NCI-H1048 (cell line): ENCODE measurements at places on chromosomes 4 and X.

DNA sequence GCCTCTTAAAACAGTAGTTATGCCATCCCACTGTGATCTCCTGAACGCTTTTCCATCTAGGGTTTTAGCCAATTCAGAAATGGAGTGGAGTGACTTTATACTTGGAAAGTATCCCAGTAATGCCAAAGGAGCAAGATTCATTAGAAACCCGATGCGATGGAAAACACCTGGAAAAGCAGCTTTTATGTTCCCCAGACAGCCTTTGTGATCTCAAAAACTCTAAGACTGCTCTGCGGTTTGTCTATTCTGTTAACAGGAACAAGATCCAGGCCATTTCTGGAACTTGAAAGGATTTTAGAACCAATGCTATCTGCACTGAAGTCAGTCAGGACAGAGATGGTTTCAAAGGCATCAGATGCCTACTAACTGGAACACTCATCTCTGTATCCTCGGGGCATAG lies 145.1 kb downstream of the APBB2 start:
- DNase-seq: no peak

GRCh38 chr4:133474501-133474900 lies 325.4 kb downstream of the PCDH10 start:
- no peak for DNase-seq

DNA sequence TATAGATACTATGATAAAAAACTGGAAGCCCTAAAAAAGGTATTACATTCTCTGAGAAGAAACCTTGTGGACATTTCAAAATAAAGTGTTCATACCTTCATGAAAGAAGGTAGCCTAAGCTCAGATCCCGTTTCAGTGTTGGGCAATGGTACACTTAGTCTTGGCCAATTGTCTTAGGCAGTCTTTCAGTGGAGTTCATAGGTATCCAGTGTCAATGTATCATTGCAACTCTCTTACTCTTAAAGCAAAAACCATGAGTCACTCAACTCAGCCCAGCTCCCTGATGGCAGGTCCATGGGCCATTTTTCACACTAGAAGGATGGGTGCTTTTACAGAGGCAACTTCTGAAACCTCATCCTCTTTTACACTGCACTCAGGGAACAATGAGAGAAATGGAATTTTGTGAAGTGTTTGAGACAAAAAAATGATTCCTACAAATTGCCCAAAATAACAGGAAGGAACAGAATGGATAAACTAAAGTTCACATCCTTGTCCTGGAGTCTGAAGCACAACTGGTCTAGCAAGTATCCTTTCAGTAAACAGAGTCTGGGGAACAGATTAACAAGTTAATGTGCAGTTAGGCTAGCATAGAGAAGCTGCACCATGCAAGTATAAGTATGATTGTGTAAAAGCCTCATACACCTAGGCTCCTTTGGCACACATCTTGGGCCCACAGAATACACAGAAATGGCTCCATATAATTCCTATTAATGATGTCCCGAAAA lies 7.0 kb upstream of the ZNF827 start:
- no peak for DNase-seq

GRCh38 chrX:44705817-44706551 lies 137.8 kb upstream of the DUSP21 start:
- DNase-seq: no peak

- no peak for DNase-seq
Measured at GRCh38 chr4:4721636-4722035, 137.8 kb upstream of the MSX1 start.

- DNase-seq: no peak
Measured at GRCh38 chr4:35802644-35803043, 441.7 kb downstream of the ARAP2 start.

GRCh38 chrX:10615931-10616774 lies 4.2 kb downstream of the MID1 start:
- DNase-seq: no peak
